Inflammatory macrophage treated with lipopolysaccharide for 1 hour (primary cell): ENCODE measurements at places on chromosomes 2 and 18.

- DNase-seq, result no peak
Observed at GRCh38 chr2:187618813-187619212, 64.6 kb upstream of the TFPI start.

DNA sequence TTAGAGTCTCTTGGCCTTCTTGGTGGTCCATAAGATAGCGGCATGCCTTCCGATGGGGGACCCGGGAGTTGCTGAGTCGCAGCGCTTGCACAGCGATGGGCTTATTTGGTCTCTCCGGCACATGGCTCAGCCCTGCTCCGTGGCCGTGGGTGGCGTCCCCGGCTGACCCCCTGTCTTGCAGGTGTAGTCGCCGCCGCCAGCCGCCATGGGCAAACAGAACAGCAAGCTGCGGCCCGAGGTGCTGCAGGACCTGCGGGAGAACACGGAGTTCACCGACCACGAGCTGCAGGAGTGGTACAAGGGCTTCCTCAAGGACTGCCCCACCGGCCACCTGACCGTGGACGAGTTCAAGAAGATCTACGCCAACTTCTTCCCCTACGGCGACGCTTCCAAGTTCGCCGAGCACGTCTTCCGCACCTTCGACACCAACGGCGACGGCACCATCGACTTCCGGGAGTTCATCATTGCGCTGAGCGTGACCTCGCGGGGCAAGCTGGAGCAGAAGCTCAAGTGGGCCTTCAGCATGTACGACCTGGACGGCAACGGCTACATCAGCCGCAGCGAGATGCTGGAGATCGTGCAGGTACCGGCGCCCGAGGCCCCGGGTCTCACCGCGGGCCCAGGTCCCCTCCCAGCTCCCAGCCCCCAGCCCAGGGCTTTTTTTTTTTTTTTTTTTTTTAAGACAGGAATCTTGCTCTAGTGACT, 28.4 kb downstream of the ODC1 start:
- no peak for DNase-seq

DNA sequence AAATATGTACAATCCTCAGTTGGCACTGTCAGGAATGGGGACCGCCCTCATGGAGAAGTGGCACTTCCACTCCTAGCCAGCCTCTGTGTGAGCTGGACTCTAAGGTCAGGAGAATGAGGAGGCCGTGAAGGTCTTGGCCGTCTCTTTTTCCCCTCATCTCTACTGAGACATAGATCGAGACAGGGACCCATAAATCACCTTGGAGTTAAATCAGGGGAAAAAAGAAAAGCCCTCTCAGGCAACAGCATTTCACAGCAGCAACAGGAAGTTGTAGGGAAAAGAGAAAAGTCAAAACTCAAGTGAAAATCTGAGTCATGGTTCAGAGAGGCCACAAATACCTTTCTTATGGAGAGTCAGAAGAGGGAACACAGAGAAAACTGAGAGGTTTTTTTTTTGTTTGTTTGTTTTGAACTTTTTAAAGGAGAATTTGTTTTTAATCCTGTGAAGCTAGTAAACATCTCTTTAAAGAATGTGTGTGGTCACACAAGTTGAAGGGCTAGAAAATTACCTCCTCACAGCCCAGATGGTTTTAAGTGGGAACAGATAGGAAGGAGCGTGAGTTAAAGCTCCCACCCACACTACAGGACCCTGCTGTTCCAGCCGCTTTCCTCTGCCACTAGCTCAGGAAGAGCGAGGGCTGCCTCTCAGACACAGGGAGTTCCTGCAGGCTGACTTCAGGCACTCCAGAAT, 30.6 kb upstream of the CYP1B1 start:
- peak; percentile 51 for DNase-seq

- DNase-seq, result no peak
Observed at GRCh38 chr2:159545085-159545484, 71.3 kb downstream of the BAZ2B start.

GRCh38 chr2:14905571-14905970, 273.1 kb downstream of the LRATD1 start:
- DNase-seq, result no peak

GRCh38 chr18:28366676-28367075, 189.7 kb upstream of the CDH2 start:
- no peak for DNase-seq
